ENCODE measurements at places on chromosomes 2 and 18.

- no peak for DNase-seq
Observed at GRCh38 chr2:77778917-77779316, 256.7 kb upstream of the LRRTM4 start.

DNA sequence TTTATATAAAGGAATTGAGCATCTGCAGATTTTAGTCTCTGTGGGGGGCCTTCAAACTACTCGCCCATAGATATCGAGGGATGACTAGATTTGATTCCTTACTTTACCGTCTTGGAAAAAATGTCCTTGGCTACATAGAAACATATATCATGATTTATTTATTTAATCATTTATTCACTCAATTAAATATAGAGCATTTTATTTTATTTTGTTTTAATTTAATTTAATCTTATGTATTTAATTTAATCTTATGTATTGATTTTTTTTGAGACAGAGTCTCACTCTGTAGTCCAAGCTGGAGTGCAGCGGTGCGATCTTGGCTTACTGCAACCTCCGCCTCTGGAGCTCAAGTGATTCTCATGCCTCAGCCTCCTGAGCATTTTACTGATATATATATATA lies 105.4 kb downstream of the SCN9A start:
- DNase-seq: no peak

- peak; percentile 88 for DNase-seq
Observed at GRCh38 chr2:43127208-43127940, 99.0 kb downstream of the ZFP36L2 start.

- DNase-seq: no peak
Observed at GRCh38 chr2:137411585-137411984, 552.7 kb upstream of the HNMT start.

DNA sequence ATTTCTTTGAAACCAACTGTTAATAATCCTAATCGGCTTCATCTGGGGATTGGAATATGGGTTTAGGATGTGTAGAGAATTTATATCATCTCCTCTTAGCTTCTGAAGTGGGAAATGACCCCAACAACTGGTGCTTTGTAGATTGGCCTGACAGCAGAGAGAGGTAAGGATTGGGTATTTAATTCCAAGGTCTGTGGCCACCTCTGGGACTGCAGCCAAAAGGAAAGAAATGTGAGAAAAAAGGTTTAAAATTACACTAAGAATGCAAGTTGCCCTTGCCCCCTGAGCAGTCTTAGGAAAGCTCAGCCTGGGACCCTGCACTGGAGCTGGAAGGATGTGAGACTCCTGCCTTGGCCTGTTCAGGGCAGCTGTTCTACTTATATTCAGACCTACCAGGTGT lies 157.1 kb downstream of the FTCDNL1 start:
- DNase-seq: no peak

DNA sequence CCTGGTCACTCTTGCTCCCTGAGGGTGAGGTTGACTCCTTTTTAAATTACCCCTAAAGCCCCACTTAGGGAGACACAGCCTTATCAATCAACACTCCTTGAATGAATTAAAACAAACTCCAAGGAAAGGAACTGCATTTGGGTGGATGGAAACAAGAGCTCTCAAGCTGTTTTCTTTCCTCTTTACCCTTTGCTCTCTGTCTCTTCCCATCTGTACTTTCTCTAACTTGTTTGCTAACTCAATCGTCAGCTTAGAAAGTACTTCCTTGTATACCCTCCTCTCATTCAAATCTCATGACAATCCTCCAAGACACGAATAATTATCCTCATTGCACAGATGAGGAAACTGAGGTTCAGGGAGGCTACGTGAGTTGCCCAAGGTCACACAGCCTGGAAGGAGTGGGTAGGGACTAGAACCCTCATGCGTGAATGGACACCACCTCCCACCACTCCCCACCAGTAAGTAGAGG lies 32.7 kb downstream of the ZFP36L2 start:
- no peak for DNase-seq

- DNase-seq: no peak
Observed at GRCh38 chr18:37997695-37998094, 432.1 kb upstream of the CELF4 start.

GRCh38 chr2:128317181-128317898 lies 1.3 kb downstream of the HS6ST1 start:
- DNase-seq: no peak

GRCh38 chr2:8537562-8538155 lies 144.2 kb upstream of the ID2 start:
- DNase-seq: no peak

DNA sequence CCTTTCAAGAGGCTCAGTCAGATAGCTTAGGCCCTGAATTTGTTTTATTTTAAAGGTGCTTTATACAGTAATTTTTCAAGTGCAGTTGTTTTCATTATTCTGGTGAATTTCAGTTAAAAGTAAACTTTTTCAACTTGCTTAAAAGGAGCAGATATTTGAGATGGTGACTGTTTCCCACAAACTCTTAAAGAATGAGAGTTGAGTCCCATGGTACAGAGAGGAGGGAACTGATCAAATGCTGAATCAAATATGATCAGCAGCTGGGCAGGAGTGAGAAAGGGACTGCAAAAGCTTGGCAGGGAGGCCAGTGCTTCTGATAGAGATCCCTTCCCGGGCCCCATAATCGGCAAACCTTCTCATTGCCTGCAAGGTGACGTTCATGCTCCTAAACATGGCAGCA lies 91.2 kb downstream of the KCNS3 start:
- no peak for DNase-seq

DNA sequence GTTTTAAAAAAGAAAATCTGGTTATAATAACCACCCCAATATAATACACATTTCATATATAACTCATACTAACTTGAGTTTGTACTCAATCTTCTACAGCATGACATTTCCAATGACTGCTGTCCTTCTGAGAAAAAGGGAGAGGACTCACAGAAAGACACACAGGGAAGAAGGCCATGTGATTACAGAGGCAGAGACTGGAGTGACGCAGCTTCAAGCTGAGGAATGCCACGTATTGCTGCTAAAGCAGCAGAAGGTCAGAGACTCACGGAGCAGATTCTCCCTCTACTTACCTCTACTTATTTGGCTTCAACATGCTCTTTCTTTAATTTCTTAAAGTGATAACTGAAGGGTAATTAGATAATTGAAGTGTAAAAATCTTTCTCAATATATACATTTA lies 753.5 kb upstream of the PKDCC start:
- no peak for DNase-seq

- DNase-seq: no peak
Observed at GRCh38 chr2:48471048-48471474, 58.9 kb upstream of the STON1 start.

DNA sequence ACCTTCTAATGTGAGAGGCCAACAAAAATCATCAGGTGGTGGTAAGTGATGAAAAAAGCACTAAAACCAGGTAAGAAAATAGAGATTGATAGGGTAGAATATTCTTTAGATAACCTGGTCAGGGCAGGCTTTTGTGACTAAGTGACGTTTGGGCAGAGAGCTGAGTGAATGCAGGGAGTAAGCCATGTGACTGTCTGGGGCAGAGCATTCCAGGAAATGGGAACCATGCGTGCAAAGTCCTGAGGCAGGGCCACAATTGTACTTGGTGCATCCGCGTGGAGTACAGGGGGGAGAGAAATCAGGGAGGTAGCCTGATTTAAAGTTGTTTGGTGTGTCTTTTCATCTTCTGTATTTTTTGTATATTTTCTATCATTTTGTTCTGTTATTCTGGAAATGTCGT lies 102.5 kb downstream of the LYPD6B start:
- DNase-seq: no peak

DNA sequence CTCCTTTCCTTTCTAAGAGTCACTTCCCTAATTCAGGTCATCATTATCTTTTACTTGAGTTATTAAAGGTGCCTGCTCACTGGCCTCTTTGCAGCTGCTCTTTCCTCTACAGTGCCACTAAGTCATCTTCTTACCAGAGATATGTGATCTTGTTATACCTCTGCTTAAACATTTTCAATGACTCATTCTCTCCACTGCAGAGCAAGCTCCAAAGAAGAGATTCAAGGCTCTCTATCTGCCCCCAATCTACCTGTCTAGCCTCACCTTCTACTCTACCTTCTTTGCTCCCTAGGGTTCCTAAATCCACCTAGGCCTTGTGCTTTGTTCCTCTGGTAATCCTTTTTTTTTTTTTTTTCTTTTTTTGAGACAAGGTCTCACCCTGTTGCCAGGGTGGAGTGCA lies 3.1 kb downstream of the ARHGEF33 start:
- no peak for DNase-seq

DNA sequence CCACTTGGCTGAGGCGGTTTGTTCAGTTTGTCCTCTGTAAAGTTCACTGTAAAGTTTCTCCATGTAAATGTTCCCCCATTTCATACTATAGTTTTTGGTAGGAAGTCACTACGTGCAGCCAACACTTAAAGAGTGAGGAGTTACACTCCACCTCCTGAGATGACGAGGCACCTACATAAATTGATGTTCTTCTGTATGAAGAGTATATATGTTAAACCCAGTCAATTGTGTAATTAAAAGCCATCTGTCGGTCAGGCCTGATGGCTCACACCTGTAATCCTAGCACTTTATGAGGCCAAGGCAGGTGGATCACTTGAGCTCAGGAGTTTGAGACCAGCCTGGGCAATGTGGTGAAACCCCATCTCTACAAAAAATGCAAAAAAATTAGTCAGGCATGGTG lies 7.6 kb downstream of the PIGN start:
- DNase-seq: no peak

- no peak for DNase-seq
Observed at GRCh38 chr2:179455824-179456223, 191.2 kb upstream of the SESTD1 start.

DNA sequence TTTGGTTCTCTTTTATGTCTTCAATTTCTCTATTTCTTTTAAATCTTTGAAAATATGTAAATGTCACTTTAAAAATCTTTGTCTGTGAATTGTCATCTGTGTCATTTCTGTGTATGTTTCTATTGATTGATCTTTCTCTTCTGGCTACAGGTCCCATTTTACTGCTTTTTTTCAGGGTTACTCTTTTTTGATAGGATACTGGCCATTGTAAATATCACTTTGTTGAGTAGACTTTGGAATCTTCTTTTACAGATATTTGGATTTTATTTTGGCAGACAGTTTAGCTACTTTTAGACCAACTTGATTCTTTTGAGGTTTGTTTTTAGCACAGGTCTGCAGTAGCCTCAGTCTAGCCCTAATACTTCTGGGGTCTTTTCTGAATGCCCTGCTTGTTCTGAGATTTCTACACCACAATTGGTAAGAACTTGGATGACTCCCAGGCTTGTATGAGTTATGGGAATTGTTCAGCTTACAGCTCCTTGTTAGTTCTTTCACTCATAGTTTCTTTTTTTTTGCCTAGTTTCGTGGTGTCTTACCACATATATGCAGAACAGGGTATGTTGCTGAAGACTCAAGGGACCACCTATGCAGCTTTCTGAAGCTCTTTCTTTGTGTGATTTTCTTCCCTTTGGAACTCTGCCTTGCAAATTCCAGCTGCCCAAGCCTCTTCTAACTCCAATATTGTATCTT lies 122.2 kb downstream of the QPCT start:
- DNase-seq: no peak

DNA sequence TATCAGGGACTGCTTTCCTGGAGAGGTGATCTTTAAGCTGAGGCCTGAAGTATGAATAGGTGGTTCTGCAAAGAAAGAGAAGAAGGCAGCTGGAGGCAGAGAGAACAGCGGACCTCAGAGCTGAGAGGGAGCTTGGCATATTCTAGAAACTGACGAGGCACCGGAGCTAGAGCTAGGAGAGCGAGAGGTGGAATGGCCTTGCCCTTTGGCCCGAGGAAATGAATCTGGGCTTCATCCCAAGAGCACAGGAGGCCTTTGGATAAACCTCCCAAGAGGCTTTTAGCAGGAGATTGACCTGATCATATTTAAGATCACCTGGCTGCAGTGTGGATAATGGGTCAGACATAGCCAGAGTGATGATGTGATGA lies 7.9 kb downstream of the DYSF start:
- no peak for DNase-seq

DNA sequence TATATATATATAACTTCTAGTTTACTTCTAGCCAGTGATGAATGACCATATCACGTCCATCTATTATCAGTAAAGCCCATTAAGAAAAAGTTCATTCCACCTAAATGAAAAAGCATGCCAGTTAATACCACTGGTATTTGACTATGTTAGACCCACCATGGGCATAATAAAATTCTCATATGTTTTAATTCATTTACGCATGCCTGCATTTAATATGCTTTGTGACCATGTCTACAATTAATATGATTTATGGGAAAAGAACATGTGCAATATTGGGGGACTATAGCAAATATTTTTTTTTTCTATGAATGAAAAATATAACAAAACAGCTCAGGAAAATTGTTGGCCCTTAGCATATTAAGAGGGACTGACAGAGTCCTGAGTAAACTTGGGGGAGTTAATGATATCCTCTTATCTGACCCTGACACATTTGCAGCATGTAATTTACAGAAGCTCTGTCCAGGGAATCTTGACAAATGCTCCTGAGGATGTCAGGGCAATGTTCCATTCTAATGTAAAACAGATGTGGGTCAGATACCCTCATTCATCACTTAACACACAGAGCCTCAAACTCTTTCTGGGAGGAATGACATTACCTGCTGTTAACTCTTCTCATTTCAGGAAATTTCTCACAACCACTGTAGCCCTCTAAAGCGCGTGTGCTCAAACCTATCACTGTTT lies 90.6 kb downstream of the PAX3 start:
- no peak for DNase-seq

DNA sequence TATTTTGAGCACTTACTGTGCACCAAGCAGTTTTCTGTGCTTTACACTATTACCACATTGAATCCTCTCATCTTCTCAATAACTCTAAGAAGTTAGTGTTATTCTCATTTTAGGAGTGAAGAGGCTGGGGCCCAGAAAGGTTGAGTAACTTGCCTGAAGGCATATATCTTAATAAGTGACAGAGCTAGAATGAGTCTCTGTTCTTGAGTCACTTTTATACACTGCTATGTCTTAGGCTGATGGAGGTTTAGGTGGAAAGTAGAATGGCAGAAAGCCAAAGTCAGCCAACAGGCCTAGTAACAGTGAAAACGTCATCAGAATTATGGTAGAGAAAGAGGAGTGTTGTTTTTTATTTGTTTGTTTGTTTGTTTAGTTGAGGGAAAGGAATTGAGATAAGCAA lies 27.9 kb upstream of the RPE start:
- no peak for DNase-seq

DNA sequence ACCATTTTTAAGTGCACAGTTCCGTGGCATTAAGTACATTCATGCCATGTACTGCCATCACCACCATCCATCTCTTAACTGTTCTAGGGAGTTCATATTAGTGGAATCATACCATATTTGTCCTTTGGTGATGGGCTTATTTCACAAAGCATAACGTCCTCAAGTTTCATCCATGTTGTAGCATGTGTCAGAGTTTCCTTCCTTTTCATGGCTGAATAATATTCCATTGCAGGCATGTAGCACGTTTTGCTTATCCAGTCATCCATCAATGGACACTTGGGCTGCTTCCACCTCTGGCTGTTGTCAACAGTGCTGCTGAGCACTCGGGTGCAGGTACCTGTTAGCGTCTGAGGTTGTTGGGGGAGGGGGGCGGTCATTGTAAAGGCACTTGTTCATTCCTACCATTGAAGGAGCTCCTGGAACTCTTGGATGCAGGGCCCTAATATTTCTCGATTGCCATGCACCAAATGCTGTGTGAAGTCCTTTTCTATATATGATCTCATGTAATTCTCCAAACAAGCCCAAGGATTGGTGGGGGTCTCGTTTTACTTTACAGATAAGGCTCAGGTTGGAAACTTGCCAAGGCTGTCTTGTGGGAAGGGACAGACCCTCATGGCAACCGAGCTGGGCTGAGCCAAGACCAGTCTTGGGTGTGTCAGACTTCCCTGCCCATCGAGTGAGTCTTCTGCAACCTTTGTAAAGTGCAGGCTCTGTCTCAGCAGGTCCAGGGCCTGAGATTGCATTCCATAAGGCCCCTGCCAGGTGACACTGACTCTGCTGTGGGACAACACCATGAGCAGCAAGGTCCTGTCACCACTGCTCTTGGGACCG lies 42.9 kb upstream of the SH3RF3 start:
- DNase-seq: no peak

Data from stimulated activated CD8-positive, alpha-beta memory T cell treated with anti-CD3 and anti-CD28 coated beads, Interleukin-2, amount 100 ng/mL, for 1 hour (primary cell).